GM12864 (cell line): ENCODE measurements at places on chromosomes 11 and 22.
A peak's percentile ranks its signal among the peaks of the same experiment; 100 is the strongest.

DNA sequence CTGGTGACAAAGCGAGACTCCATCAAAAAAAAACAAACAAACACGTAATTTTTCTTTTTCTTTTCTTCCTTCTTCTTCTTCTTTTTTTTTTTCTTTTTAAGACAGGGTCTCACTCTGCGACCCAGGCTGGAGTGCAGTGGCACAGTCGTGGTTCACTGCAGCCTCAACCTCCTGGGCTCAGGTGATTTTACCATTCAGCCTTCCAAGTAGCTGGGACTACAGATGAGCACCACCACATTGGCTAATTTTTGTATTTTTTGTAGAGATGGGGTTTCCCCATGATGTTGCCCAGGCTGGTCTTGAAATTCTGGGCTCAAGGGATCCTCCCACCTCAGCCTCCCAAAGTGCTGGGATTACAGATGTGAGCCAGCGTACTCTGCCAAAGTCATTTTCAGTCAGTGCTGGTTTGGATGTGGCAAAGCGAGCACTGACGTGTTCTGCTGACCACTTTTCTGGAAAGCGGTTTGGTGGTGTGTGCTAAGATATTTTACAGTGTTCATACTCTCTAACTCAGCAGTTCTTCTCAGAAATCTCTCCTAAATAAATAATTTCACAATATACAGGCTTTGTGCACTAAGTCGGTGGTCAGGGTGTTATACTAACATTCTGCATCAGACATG lies 10.7 kb downstream of the FAM118A start:
- no peak for DNase-seq

DNA sequence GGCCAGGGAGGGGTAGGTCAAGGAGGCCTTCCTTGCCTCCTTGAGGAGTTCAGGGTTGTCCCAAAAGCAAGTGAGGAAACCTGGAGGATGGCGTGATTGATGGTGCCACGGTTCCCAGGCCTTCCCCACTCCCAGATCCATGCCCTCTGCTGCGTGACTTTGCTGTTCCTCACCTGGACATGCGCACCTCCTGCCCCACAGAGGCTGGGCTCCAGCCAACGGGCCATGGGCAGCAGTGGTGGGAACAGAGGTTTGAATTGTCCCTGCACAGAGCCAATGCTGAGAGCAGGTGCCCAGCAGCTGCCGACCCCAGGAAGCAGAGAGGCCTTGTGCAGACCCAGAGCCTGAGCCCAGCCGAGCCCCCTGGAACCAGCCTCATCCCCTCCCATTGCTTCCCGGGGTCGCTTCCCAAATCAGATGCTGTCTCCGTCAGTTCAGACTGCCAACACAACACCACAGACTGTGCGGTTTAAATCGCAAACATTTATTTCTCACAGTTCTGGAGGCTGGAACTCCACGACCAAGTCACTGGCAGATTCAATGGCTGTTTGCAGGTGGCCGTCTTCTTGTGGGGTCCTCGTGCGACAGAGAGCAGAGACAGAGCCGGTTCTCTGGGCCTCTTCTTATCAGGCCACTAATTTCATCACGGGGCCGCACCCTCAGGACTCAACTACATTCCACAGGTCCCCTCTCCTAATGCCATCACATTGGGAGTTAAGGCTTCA lies 6.2 kb upstream of the LINC01488 start:
- no peak for DNase-seq

DNA sequence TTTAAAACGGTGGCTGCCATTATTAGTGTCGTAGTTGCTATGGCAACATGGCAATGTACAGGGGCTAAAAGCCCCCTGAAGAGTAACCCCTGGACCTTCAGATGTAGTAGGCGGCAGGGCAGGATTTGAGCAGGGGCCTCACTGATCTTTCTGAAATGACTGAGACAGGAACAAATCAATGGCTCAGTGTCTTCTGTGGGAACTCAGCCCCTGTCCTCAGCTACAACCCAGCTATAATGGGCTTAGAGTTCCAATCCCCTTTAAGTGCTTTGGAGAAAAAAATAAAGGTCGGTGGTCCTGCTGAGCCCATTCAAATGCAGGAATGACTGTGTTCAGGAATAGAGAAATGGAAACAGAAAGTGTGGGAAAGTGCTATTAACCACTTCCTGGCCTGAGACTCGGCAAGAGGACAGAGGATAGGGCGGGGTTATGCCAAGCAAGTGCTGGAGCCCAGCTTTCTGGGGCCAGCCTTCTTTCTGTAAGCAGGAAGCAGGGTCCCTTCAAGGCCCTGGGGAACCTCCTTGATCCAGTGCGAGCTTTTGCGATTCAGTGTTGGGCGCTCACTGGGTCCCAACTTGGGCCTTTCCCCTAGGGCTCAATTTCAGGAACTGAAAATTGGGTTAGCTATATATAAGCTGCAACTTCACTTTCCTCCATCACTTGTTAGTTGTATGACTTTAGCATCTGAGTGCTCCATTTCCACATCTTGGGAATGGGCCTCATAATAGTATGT lies 6.1 kb upstream of the CD82 start:
- peak; percentile 66 for DNase-seq

DNA sequence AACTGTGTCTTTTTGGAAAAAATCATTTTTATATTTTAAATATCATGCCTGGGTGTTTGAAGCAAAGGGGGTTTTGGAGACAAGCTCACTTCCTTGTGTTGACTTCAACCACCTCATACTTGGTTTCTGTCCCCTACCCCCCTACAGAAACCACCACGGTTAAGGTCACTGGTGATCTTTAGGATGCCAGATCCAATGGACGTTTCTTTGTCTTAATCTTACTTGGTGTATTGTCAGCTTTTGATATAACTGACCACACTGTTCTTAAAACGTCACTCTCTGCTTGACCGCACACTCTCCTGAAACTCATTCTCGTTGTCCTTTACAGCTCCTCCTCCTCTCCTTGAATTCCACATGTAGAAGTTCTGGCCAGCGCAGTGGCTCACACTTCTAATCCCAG lies 34.8 kb upstream of the SWAP70 start:
- no peak for DNase-seq

DNA sequence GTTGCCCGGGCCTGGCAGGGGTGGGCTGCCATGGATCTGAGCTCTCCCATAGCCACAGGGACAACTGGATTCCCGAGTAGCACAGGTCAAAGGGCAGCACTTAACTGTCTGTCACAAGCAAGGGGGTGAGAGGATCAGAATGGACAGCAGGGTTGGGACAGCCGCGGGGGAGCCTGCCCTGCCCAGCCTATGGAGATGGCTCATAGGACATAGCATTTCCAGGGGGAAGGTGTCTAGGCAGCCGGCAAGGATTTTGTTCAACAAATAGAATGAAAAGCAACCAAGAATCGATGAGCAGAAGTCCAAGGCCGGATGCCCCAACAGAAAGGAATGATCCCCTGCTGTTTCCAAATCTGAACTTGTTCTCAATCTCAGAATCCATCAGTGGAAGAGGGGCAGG lies 92.9 kb downstream of the RPS6KA4 start:
- DNase-seq = no peak

DNA sequence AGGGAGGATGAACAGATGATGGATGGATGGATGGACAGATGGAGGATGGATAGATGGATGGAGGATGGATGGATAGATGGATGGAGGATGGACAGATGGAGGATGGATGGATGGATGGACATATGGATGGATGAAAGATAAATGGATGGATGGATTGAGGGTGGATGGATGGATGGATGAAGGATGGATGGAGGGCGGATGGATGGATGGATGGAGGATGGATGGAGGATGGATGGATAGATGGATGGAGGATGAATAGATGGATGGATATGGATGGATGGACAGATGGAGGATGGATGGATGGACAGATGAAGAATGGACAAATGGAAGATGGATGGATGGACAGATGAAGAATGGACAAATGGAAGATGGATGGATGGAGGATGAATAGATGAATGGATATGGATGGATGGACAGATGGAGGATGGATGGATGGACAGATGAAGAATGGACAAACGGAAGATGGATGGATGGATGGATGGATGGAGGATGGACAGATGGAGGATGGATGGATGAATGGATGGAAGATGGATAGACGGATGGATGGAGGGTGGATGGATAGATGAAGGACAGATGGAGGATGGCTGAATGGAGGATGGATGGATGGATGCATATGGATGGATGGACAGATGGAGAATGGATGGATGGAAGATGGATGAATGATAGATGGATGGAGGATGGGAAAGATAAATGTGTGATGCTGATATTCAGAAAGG lies 7.4 kb downstream of the IFITM10 start:
- no peak for DNase-seq

GRCh38 chr22:29331658-29332300 lies 16.3 kb upstream of the RASL10A start:
- DNase-seq = no peak

GRCh38 chr22:45672564-45673481 lies 1.2 kb downstream of the ATXN10 start:
- no peak for DNase-seq

DNA sequence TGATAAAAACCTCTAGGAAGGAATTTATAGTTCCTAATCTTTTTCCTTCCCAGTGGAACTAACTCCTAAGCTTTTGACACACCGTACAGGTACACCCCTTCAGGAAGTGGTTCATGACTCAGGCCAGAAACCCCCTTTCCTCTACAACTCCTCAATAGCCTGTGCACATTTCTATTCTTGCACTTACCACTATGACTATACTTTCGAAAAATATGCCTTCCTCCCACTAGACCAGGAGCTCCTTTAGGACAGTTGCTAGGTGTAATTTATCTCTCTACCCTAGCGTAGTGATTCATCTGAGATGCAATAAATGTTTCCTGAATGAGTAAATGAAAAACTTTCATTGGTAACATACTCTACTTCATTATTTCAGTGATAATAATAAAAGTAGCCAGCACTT lies 14.5 kb downstream of the MAP6 start:
- peak; percentile 27 for DNase-seq
